ENCODE measurements at places on chromosomes 7 and 10. TPM values are rescaled to one million over a fixed set of nuclear protein-coding genes. Genes with fewer than 3 reads are reported as not detected.

GRCh38 chr7:45026013-45026412, 26.0 kb downstream of the CCM2 start:
- H3K36me3 ChIP-seq: peaks cover 20% of the 10 kb centered on the region
- DNase-seq: no peak
- H3K4me3 ChIP-seq: no peak overlapping the region

DNA sequence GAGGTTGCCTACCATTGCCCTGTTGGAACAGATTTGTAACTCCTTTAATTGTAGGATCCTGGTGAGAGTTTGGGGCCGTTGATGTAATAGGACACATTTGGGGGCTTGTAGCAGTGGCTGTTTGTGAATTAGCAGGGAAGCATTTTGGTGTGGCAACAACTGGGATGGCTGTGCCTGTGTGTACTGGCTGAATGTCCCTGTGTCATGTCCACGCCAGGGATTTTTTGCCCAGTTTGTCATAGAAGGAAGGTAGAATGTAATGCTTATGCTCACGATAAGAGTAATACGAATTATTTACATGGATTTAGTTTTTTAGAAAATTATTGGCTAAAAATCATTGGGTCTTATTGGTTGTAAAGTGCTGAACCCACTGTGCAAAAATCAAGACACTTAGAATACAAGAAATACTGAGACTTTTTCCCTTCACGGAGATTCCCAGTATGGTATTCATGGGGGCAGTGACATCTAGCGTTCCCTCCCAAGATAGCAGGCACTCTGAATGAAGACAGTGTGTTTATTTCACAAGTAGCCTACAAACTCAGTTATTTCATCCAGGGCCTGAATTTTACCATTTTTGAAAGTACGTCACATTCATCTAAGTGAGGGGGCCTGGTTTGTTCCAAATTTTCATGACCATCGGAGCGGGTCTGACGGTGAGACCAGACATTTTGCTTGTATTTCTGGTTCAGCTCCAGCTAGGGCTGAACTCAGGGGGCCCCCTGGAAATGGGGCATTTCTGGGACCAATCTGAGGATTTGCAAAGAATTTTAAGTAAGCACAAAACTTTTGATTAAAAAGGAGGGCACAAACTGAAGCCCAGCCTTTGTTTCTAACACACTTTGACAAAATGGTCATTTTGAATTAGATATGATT, 74.7 kb downstream of the CACNB2 start:
- H3K27ac ChIP-seq: no peak overlapping the region
- peak; percentile 24 for DNase-seq
- H3K27me3 ChIP-seq: no peaks in the 10 kb centered on the region
- no peaks in the 10 kb centered on the region for H3K4me1 ChIP-seq

DNA sequence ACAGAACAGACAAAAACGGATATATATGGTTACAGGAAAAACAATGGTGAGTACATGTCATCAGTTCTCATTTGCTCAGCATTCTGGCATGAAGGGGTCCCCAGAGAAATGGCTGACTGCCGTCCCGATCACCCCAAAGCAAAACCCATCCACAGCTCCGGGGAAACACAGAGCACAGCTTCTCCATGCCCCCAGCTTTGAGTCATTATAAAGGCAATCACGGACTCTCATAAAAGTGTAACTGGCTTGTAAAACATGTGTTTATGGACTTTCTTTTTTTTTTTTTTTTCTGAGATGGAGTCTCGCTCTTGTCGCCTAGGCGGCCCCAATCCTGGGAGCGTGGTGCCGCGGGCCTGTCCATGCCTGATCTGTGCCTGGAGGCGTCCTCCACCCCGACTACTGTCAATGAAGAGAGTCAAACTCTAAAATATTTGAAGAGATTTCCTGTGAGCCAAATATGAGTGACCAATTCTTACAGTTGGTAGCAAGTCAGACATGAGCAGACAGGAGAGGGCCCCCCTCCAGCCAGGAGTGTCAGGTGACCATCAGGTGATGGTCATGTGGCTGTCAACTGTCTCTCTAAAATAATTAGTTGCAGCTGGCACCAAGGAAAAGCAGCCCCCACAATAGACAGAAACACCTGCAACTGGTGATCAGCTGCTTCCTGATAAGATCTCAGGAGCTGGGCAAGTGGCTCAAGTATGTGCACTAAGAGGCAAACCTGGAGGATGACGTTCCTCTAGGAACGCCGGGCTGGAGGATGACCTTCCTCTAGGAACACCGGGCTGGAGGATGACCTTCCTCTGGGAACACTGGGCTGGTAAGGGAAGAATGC, 21.7 kb upstream of the NOM1 start:
- peak overlapping the region; percentile 31 for H3K27ac ChIP-seq
- no peak overlapping the region for H3K4me3 ChIP-seq
- peaks cover 3% of the 10 kb centered on the region for H3K27me3 ChIP-seq
- no peak for DNase-seq
- H3K4me1 ChIP-seq: peaks cover 16% of the 10 kb centered on the region

The PRTFDC1 gene
- total RNA-seq: 35.4 TPM

GRCh38 chr10:14074062-14074884, 256.5 kb downstream of the FRMD4A start:
- H3K27me3 ChIP-seq: peaks cover 11% of the 10 kb centered on the region
- DNase-seq: no peak
- H3K4me1 ChIP-seq: no peaks in the 10 kb centered on the region
- no peak overlapping the region for H3K27ac ChIP-seq
- H3K4me3 ChIP-seq: no peak overlapping the region

GRCh38 chr7:29853789-29854188, 47.5 kb downstream of the WIPF3 start:
- peaks cover 21% of the 10 kb centered on the region for H3K4me1 ChIP-seq
- H3K27me3 ChIP-seq: peaks cover 3% of the 10 kb centered on the region
- no peak overlapping the region for H3K4me3 ChIP-seq
- no peak for DNase-seq
- H3K27ac ChIP-seq: no peak overlapping the region

The FAM25C gene
- not detected for total RNA-seq

The TRDMT1 gene
- 10.4 TPM for total RNA-seq

The TUBAL3 gene
- total RNA-seq: not detected

GRCh38 chr7:67448271-67448670, 451.6 kb downstream of the TYW1 start:
- no peak overlapping the region for H3K4me3 ChIP-seq
- H3K27ac ChIP-seq: no peak overlapping the region

DNA sequence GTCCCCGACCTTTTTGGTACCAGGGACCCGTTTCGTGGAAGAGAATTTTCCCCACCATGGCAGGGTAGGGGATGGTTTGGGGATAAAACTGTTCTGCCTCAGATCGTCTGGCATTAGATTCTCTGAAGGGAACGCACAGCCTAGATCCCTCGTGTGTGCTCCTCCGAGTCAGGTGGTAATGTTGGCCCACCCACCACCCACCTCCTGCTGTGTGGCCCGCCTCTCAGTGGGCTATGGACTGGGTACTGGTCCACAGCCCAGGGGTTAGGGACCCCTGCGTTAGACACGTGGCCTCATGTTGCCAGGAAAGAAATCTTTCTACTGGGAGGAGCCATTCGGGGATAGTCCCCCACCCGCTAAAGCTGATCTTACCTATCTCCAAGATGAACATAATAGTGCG, 27.0 kb downstream of the PFKFB3 start:
- no peaks in the 10 kb centered on the region for H3K27me3 ChIP-seq
- peaks cover 11% of the 10 kb centered on the region for H3K4me1 ChIP-seq
- no peak overlapping the region for H3K4me3 ChIP-seq
- H3K27ac ChIP-seq: peak overlapping the region; percentile 80
- peaks cover 36% of the 10 kb centered on the region for H3K36me3 ChIP-seq

GRCh38 chr10:130960531-130960930, 351.0 kb downstream of the TCERG1L start:
- no peaks in the 10 kb centered on the region for H3K4me1 ChIP-seq
- no peak overlapping the region for H3K4me3 ChIP-seq
- no peaks in the 10 kb centered on the region for H3K36me3 ChIP-seq
- no peak overlapping the region for H3K27ac ChIP-seq

GRCh38 chr10:130611239-130611638, 475.0 kb downstream of the GLRX3 start:
- H3K4me3 ChIP-seq: no peak overlapping the region
- no peak overlapping the region for H3K27ac ChIP-seq
- H3K36me3 ChIP-seq: peaks cover 1% of the 10 kb centered on the region
- peaks cover 17% of the 10 kb centered on the region for H3K27me3 ChIP-seq
- no peak for DNase-seq
